Fibroblast of skin of right biceps (primary cell): ENCODE measurements at places on chromosomes 4 and X.

- DNase-seq, result peak; percentile 54
Measured at GRCh38 chrX:118536687-118537461, 41.3 kb downstream of the DOCK11 start.

- DNase-seq, result no peak
Measured at GRCh38 chr4:7323872-7324650, 110.7 kb downstream of the PSAPL1 start.

GRCh38 chr4:102400898-102401297 is 55.6 kb upstream of the SLC39A8 start:
- no peak for DNase-seq

DNA sequence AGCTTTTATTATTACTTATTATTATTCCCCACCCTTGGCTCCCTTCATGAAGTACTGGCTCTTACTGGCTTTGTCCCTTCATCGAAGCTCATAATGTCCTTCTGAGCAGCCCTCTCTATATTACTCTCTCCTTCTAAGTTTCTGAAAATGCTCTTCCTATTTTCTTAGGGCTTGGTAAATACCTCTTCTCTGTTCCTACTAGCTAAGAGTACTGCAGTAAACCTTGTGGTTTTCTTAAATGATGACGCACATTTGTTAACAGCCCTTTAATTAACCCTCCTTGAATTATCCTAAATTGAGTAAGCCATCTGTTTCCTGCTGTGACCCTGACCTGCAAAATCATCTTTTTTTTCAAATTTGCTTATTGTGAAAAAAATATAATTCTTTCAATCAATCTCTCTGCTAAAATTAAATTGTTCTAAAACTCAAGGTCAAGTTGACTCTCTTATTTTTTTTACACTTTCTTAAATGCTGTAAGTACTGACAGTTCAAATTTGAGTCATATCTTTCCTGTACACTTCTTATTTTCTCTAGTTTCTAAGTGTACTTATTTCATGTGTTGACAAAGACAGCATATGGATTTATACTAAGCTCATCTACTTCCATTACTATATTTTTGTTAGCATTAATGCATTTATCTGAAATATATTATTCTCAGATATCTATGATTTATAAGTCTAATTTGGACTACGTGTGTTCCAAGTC is 148.9 kb downstream of the ADAM29 start:
- no peak for DNase-seq

- no peak for DNase-seq
Measured at GRCh38 chrX:456146-456545, 69.4 kb upstream of the PPP2R3B start.

DNA sequence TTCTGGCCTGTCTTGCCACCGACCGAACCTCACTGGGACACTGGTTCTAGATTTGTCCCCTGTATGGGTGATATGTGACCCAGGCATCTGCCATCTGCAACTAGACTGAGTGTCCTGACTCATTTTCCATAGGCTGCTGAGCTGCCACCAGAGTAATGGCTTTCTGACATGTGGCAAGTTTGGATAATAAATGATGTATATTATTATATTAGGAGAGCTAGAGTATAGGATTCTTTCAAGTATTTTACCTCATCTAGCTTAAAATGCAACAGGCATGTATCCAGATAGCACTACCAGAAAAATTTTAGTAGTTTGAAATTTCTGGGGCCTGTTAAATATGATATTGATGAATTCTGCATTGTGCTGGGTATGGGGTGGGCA is 15.8 kb upstream of the PGRMC2 start:
- DNase-seq, result no peak

DNA sequence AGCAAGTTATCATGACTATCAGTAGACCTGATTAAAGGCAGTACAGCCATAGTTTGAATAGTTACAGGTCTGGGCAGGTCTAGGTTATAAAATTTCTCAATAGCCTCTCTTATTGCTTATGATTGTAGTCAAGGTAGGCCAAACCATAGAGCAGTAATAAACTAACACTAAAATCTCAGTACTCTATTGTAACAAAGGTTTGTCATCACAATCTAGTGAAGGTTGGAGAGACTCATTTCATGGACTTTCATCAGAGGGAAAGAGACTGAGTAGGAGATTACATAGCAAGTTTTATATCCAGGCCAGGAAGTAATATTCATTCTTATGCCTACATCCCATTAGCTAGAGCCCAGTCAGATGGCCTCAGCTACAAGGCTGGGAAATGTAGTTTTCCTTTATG is 141.0 kb downstream of the ASB9 start:
- no peak for DNase-seq

DNA sequence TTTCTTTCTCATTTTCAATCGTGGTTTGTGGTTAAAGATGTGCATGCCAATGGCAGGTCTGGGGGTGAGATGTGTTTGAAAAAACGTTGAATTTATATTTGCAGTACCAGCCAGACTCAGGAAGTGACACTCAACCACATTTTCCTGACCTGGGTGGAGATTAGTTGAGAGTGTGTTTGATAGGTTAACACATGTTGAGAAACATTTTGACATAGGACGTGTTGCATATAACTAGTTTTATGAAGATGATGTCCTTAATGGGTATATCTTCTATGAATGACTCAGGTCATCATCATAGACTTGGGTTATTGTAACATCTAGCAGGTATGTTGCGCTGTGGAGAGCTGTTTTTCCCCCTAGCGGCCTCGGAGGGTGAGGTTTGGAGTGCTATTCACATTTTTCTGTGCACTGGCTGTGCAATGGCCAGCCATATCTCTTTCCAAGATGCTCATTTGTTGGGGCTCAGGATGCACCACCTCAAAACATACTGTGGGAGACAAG is 21.7 kb upstream of the CD38 start:
- DNase-seq, result peak; percentile 49

DNA sequence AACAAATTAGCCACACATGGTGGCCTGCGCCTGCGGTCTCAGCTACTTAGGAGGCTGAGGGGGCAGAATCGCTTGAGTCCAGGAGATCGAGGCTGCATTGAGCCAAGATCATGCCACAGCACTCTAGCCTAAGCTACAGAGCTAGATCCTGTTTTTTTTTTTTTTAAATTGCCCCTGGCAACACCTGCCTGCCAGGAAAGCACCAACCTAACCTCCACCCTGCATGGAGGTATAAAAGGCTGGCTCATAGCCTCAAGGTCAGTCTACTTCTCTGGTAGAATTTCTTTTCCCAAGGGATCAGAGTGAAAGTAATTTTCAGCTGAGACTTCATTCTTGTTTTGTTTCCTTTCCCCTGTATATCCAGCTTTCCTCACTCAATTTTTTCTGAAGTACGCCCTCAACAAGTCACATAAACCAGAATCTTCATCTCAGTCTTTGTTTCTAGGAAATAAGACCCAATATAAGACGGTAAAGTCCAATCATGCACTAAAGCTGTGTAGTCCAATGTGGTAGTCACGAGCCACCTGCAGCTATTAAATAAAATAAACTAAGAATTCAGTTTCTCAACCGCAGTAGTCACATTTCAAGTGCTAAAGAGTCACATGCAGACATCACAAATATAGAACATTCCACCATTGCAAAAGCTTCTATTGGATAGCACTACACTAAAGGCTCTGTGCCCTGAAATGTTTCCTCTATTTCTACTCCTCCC is 113.3 kb downstream of the HPGD start:
- no peak for DNase-seq

- DNase-seq, result no peak
Measured at GRCh38 chr4:38568768-38569167, 95.2 kb upstream of the KLF3 start.

DNA sequence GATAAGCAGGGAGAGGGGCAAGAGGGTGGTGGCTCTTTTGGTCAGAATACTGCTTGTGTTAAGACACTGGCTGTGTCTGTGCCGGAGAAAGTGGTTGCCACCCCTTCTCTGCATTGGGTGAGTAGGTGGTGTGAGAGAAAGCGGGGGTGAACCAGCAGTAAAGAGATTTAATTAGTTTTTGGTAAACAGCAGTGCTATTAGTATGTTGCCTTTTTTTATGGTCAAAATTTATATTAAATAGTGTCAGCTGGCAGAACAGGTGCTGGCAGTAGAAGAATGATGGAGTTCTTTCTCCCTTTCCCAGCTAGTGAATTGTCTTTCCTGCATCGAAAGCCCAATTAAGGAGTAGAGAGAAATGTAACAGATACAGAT is 181.6 kb downstream of the LARP7 start:
- DNase-seq, result no peak

DNA sequence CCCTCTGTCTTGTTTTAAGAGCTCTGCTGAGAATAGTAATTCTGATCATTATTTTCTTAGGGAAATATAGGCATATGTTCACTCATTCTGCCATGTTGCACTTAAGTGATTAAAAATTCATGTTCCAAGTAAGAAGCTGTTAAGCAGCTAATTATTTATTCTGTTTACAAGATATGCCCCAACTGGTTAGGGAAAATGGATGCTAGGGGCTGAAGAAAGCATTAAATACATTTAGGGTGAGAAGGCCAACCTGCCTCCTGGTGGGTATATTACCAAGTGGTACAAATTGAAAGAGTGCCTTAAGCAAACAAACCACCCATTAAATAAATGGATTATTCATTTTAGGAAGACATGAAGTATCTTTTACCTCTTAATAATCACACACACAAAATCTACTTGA is 392.6 kb upstream of the EPHA5 start:
- DNase-seq, result no peak

DNA sequence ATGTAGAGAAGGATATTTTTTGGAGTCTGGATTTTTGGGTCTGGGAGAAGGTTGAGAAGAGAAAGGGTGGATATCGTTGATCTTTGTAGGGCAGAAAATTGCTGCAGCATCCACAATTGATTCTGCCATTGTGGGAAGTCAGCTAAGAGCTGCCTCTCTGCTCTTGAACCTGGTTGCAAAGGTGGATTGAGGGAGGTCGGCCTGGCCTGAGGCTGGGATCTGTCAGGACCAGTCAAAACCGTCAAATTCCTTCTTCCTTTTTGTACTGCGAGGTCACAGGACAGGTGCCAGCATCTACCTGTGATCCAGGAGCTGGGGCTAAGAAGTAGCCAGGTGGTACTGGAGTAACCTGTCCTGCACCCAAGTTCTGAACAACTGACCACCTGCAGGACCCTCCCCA is 93.7 kb downstream of the SHOX start:
- no peak for DNase-seq

GRCh38 chr4:94856030-94856429 is 98.3 kb downstream of the BMPR1B start:
- DNase-seq, result no peak

DNA sequence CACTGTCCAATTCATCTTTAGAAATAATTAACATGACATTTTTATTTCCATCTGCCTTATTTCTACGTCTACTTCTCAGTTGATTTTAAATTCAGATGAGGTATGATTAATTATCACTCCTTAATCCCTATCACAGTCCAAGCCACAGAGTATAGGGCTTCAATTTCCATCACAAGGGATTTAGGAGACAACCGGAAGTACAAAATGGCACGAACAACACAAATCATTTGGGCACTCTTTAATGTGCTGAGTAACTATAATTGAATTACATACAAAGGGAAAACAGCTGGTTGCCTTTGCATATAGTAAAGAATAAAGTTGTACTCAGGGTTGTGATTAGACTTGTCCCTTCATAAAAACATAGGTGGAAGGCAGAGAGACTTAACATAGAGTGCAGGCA is 290.4 kb upstream of the MAGEB16 start:
- no peak for DNase-seq

DNA sequence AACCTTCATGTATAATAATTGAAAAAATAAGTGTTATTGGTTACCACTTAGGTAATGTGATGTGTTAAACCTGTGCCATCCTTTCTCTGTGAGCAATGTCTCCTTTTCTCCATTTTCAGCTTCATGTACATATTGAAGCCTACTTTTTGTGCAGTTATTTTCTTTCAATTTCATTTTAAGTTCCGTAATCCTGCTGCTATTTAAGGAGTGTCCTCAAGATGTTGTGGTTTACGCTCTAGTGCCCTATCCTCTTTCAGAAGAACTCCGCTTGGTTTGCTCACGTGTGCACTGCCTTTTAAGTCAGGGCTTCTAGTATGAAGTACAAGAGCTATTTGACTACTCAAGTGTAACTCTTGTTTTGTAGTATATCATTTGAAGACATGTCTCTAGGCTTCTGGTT is 2253.2 kb upstream of the TENM3 start:
- DNase-seq, result no peak

GRCh38 chrX:153931748-153932147 is 3.1 kb downstream of the NAA10 start:
- DNase-seq, result no peak

- DNase-seq, result no peak
Measured at GRCh38 chr4:25750874-25751273, 95.2 kb downstream of the SLC34A2 start.

DNA sequence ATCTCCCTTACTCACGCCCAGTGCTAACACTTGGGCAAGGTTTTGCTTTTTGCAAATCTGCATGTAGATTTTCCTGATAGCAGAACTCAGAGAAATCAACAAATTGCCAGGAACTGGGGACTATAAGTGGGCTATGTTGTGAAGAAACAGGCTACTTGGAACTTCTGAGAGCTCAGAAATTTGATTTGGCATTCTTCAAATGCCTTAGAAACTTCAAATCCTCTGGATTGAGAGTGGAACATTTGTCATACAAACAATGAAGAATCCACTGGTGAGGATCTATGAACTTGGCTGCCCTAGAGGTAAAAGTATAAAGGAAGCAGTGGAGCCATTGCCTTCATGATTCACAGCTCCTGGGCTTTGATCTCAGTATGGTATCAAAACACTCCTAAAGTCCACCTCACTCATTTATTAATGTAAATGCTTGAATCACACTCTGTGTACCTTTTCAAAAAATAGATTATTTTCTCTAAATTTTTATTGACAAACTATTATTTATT is 126.0 kb downstream of the GLRA3 start:
- peak; percentile 54 for DNase-seq

- no peak for DNase-seq
Measured at GRCh38 chr4:152771741-152772533, 7.6 kb downstream of the TIGD4 start.

DNA sequence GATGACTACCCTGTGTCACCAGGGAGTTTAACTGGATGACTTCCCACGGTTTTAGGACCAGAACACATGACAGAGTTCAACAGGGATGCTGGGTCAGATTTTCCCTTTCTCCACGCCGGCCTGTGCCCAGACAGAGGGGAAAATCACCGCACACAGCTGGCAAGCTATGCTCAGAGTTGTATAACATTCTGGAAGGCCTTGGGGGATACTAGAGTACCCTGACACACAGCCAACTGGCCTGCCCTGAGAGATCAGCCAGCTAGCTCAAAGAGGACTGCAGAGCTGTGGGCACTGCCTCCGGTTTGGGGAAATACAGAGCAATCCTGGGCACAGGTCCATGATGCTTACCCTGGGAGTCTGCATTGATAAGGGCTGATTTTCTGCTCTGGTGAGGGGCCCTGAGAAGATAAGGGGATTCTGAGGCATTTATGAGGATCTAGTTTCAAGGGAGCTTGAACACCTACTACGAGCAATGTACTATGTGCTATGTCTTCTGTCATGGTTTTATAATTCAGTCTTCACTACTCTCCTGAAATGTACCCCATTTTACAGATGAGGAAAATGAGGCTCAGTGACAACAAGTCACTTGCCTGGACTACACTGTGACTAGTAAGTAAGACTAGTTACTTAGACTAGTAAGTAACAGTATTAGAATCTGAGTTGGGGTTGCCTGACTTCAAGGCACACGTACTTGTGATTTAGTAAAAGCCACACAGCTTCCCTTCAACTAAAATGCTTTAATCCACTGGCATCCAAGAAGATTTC is 14.7 kb downstream of the C4orf54 start:
- DNase-seq, result no peak

- peak; percentile 96 for DNase-seq
Measured at GRCh38 chr4:142379277-142380051, 466.6 kb downstream of the INPP4B start.
